ENCODE measurements at places on chromosomes 1 and 21.

GRCh38 chr1:156896490-156897033 is 3.0 kb downstream of the PEAR1 start:
- DNase-seq: no peak

DNA sequence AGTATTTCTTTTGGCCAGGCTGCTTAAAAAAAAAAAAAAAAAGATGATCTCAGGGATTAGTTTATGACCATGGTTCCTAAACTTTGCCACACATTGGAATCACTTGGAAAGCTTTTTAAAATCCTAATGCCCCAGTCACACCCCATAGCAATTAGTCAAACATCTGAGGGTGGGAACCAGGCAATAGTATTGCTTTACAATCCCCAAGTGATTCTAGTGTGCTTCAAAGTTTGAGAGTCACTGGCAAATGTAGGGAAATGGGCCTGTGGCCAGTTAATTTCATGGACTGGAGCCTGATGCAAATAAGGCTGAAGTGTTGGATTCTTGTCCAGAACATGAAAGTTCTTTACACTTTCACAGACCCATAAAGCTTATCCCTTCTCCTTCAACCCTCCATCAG is 374.6 kb upstream of the ESRRG start:
- no peak for DNase-seq

GRCh38 chr21:15063814-15064575 is 805 bp downstream of the NRIP1 start:
- DNase-seq: no peak

- no peak for DNase-seq
These were observed 56.4 kb downstream of the ADAMTS1 start for GRCh38 chr21:26788790-26789189.

DNA sequence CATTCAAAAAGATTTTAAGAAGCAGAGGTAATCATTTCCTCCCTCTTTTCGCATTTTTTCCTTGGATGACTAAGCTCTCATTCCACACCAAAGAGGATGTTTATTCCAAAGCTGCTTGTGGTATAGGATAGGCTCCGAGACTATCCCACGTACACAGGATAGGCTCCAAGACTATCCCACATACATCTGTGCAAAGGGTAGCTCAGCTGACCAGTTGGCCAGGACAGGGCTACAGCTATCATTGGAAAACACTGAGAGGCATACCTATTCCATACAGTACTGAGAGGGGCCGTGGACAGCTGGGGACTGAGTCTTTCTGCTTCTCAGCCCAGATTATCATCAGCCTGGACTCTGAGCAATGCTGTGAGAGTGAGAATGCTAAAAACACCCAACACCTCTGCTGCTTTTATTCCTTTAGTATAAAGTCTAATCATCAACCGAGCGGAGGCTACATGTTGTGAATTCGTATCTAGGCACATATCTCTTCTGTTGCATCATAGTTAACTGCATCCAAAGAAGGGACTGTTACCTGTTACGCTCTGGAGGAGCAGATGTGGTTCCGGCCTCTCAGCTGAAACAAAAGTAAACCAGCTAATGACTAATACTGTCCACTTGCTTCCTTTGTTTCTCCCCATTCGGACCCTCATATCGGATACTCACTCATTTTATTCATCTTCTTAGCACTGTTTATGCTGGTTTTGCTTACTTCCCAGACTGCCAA is 141.0 kb downstream of the TNFSF18 start:
- no peak for DNase-seq

DNA sequence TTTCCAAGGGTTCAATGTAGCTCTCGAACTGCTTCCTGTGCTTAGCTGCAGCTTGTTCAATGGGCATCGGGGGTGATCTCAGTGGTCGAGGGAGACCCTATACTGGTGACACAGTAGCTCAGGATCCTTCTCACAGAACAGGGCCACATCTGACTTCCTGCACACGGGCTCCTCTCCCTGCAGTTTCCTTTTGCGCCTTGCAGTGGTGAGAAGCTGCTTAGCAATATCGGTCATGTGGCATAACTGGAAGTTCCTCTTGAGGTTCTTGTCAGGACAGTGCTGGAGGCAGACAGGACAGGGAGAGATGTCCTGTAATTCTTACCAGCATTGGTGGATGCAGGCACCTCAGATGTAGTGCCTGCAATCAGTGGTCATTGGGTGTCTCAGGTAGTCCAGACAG is 140.5 kb upstream of the MAP1LC3C start:
- no peak for DNase-seq

DNA sequence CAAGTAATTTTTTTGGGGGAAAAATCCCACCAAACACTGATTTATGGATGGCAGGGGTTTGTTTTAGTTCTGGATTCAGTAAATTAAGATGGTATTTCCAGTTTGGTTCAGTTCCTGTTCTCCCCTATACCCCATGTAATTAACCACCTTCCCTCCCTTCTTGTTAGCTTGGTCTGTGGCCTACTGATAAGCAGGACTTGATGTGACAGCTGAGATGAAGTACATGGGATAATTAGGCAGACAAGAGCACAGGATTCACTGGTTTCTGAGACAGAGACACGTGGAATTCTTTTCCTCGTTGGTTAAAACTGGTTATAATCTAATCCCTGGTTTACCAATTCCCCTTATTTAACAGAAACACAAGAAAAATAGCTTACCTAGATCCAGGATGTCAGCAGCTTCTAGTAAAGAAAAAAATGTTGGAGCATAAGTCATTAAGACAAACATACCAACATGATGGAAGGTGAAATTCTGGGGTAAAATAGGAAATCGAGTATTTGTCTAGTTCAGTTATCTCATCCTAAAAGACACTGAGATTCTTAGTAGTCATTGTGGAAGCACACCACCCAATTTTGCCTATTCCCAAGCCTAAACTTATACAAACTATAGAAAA is 81.5 kb downstream of the SCMH1 start:
- DNase-seq: no peak

GRCh38 chr1:168321945-168322344 is 41.3 kb downstream of the TBX19 start:
- DNase-seq: no peak

DNA sequence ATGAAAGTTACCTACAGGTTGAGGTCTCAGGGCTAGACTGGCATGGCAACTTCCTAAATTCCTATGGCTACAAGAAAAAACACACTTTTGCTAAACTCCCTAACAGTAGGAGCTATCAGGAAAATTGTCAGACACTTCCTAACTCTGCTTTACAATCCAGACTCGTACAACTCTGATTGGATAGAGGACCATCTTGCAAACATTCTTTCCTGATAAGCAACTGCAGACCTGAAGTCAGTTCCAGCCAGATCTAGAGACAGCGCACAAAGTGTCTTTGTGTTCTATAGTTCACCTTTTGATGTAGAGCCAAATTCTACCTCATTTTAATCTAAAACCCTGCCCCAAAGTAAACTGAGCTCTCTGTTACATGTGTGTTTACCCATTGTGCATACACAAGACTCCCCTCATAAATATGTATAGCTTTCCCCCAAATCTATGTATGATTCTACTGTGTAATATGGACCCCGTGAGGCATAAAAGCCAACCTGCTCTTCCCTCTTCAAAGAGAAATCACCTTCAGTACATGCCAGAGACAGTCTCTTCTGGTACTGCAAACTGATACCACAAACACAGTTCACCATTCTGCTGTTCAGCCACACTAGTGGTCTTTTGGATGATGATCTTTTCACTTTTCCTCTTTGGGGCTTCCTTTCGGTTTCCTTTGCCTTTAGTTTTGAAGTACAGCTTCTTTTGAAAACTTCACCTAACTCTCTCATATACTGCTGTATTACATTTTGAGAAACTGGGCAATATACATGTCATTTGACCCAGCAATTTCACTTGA is 21.7 kb downstream of the ZP4 start:
- no peak for DNase-seq

DNA sequence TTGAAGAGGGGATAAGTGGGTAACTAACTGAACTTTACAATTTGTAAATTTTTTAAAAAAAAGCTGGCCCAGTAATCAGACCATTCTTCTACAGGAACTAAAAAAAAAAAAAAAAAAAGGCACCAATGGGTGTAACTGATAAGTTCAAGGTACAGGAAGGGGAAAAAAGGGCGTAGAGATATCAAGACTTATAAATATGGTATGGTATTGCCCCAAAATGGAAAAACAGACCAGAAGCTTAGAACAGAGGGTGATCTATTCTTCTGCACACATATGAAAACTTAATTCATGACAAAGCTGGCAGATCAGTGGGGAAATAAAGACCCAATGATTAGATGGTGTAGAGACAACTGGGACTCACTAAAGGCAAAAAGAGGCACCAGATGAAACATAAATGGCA is 58.9 kb downstream of the LHX4 start:
- no peak for DNase-seq

GRCh38 chr1:198492872-198493271 is 47.6 kb downstream of the ATP6V1G3 start:
- DNase-seq: no peak

DNA sequence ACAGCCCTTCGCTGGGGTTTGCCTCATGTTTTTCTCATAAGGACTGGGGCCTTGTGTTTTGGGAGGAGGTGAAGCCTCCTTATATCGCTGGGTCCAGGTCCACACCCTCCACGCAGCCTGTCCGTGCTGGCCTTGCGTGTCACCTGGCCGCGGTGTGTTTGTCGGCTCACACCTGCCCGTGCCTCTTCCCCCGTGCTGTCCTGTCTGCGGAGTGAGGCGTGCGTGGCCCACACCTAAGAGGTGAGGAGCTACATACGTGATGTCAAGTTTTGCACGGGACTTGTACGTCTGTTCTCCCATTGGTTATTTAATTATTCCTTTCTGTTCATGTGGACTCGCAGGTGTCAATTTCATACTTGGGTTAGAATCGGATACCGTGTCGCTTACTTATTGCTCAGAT is 30.7 kb downstream of the PRKCZ start:
- DNase-seq: no peak

DNA sequence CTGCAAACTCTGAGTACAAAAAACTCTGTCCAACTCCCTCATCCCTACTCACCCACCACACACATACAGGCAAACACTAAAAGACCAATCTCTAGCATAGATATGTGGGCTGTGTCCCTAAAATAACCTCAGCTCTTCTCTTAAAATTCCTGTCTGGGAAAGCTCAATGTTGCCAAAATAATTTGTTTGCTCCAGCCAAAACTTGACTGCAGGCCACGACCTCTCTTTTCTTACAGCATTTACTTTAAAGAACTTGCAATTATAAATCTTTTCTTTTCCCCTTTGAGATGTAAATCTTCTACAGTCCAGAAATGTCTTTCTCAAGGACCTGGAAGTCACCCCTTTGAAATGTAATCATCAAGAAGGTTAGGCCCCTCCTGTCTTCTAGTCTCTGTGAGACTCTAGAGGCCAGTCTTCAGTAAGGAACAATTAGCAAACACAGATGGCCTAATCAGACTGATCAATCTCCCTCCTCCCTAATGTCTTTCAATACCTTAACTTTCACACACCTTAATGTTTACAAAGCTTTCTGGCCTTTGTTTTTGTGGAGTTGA is 483.6 kb upstream of the RGS18 start:
- no peak for DNase-seq

- DNase-seq: no peak
These were observed 19.8 kb downstream of the AVPR1B start for GRCh38 chr1:206097381-206097780.

GRCh38 chr1:119010201-119010600 is 22.1 kb upstream of the TBX15 start:
- DNase-seq: no peak

DNA sequence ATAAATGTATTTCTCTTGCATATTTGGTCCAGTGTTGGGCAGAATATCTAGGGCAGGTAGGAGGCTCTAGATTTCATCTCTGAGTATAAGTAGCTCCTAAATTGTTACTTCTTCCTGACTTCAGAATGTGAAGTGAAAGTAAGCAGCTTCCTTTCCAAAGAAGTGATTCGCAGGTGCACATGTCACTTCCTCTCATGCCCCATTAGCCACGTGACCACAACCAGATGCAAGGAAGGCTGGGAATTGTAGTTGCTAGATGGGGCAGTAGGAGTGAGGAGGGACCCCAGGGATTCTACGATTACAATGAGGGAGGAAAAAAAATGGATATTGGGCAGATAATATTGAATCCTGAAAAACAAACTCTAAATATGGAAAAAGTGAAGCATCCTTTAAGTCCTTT is 113.2 kb upstream of the CYYR1 start:
- peak; percentile 43 for DNase-seq

DNA sequence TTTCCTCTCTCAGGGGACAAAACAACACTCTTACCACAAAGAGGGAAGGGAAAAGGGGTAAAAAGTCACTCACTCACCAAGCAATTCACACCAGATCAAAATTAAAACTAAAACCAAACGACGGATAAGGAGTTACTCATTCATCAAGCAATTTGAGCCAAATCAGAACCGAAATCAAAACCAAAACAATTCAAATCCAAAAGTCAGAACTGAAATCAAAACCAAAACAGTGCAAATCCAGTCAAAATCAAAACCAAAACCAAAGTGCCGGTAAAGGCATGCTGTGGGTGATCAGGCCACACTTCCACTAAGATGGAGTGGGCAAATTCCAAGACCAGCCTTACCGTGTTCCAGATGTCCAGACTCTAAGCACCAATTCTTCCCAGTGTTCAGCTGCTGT is 717.9 kb downstream of the AMY1C start:
- no peak for DNase-seq

DNA sequence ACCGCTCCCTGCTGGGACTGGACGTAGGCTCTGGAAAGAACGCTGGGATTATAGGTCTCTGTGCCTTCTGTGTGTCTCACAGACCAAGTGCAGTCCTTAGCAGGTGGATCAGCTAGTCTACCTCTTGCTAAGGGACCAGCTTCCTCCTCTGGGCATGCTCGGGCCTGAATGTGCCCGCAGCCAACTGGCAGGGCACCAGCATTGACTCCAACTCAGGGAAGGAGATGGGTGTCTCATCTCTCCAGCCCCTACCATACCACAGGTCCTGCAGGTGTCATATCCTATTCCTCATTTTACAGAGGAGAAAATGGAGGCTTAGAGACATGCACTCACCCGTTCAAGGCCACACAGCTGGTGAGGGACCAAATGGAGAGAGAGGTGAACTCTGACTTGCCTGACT is 340.2 kb downstream of the PTPRU start:
- DNase-seq: peak; percentile 14

DNA sequence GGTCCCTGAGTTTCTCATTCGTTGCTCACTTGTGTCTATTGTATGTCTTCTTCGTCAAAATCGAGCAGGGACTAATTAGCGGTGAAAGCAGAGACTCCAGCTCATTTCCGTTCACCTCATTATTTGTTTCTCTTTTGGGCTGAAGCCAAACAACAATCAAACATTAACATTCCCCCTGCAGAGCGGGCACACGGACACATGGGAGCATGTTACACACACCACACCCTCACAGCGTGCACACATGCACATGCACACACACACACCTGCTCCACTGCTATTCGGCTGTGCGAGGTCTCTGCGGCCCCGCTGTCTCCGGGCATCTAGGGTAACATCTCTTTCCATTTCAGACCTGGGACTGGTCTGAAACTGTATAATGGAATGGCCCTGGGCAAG is 58.5 kb upstream of the LRRC8D start:
- peak; percentile 11 for DNase-seq
